T-helper 9 cell (primary cell): ENCODE measurements at places on chromosomes 11 and 22.

DNA sequence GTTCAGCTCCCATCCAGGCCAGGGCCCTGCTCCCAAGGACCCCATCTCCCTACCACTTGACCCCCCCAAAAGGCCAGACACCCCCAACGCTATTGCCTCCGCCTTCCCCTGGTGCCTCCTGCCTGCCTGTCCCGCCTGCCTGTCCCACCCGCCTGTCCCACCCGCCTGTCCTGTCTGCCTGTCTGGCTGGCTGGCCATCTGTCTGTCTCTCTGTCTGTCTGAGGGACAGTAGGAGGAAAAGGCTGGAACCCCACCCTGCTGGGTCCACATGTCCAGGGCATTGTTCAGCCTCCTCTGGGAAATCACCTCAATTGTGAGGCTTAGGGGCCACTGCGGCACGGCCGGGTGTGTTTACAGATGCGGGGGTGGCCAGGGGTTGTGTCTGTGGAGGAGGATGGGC, 25.3 kb upstream of the CBX7 start:
- no peak for DNase-seq

DNA sequence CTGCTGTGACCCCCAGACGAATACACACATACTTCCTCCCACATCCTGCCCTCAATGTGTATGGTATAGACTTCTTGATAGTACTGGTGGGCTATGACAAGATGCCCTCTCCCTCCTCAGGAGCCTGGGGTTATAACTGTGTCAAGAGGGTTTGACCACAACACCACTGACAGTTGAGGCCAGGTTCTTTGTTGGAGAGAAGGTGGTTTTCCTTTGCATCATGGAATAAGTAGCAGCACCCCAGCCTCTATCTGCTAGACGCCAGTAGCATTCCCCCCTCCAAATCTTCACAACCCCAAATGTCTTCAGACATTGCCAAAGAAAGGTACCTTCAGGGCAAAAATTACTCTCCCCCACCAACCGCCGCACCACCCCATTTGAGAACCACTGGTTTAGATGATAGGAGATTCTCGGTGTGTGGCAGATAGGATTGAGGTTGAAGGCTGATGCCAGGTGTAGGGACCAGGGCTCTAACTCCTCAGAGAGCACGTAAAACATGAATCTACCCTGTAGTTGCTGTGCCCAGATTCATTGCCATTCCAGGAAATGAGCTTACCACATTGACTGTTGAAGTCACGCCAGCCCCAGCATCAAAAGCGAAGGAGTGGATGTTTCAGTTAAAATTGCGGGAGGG, 5.5 kb upstream of the MYO18B start:
- no peak for DNase-seq

DNA sequence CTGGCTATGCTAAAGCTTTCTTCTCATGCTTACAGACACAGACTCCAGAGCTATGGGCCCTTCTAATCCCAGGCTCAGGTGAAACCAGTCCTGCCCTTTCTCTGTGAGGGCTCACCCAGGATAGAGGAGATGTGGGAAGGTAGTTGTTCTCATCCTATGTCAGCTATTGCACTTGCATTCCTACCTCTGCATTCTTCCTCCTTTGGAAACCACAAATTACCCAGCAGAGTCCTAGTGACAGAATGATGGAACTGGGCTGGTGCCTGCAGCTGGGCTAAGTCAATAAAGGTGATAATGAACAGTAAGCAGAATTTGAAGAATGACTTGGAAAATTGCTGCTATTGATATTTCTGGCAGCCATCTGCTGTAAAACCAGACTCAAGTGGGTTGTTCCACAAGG, 560.0 kb downstream of the TMEM135 start:
- no peak for DNase-seq

DNA sequence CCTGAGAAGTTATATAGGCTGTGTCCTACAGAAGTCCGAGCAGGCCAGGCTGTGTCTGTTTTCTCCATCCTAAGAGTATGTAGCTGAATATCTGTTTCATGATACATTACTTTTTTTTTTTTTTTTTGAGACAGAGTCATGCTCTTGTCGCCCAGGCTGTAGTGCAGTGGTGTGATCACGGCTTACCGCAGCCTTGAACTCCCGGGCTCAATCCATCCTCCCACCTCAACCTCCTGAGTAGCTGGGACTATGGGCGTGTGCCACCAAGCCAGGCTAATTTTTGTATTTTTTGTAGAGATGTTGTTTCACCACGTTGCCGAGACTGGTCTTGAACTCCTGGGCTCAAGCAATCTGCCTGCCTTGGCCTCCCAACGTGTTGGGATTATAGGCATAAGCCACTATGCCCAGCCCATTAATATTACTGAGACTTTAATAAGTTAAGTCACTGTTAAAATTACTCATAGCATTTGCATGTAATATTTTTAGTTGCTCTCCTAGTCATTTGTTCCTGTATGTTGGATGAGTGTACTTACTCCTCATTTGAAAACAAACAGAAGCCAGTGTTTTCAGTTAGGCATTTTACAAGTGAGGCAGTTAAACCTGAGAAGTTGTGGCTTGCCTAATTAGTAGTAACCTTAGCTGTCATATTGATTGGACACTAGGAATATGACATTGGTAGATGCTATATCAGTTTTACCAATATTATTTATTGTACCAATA, 26.1 kb downstream of the DRG1 start:
- DNase-seq = no peak

- DNase-seq = no peak
These were observed 348.1 kb downstream of the BRD1 start for GRCh38 chr22:49479566-49479965.

DNA sequence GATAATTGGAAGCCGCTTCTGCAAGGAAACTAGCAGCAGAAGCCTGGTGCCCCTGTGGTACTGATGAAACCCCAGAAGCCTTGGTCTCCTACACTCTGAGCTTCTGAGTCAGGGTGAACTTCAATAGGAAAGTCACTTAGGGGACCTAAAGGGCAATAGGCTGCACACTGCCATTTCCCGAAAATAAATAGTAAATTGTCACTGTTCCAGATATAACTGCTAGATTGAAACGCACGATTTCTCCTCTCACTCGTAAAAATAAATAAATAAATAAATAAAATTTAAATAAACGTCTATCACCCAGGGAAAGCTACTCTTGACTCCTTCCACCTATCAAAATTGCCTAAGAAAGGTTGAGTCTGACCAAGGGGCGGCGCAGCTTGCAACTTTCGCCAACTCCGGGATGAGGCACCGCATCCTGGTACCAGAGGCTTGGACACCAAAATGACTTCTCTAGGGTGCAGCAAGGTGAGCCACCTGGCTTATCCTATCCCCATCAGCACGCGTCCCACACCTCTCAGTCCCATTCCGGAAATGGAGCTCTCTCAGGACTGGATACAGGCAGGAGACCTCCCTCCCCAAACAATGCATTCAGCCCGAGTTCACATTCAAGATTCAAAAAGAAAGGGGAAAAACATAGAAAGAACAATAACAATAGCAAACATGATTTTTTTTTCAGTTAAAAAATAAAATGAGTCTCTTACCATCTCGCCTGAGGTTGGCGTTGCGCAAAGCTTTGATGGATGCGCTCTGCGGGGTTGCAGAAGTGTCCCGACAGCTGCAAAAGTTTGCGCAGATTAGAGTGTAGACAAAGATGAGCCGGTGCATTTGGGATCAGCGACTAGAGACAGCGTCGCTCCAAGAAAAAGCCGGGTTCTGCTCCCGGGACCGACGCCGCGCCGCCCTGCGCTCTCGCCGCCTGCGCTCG, 583 bp downstream of the PDGFD start:
- no peak for DNase-seq

DNA sequence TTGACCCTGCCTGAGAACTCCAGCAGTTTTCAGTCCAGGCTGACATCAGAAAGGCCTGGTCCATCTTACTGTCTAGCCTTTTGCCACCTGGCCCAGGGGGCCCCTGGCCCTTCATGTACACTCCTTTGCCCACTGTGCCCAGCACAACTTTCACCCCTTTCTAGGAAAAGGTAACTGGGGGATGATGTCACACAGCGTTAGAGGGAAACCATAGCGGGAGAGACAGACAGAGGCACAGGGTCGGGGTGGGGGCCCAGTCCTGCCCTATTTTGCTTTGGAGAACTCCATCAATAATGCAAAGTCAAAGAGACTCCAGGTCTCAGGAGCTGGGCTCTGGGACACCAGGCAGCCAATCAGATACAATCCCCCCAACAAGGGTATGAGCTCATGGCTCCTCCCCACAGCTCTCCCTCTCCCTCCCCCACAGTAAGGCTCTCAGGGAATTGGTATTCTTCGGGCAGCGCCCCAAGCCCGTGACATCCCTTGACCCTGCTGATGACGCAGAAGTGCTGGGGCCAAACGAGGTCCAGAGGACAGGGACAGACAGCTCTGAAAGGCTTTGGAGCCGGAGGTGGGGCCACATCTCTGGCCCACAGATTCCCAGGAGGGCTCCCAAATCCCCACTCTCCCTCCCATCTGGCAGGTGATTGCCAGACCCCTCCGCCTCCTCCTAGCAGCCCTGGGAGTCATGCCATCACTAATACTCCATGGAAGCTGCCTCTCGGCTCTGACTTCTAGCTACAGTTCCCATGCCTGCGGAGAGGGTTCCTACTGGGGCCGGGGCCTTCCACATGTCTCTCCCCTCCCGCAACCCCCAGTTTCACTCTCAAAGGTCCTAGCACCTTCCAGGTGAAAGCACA, 5.9 kb downstream of the USP2 start:
- no peak for DNase-seq
